ENCODE measurements at places on chromosomes 1 and 21.
A peak's percentile ranks its signal among the peaks of the same experiment; 100 is the strongest.

GRCh38 chr1:153717330-153717729 lies 10.5 kb upstream of the INTS3 start:
- no peak for DNase-seq

- DNase-seq: peak; percentile 75
Observed at GRCh38 chr21:44817914-44818639, at the start of gene SUMO3. Gene SUMO3, minus strand, starts transcription at chr21:44818062. Its CDS starts 94 bp downstream, at chr21:44817968.

DNA sequence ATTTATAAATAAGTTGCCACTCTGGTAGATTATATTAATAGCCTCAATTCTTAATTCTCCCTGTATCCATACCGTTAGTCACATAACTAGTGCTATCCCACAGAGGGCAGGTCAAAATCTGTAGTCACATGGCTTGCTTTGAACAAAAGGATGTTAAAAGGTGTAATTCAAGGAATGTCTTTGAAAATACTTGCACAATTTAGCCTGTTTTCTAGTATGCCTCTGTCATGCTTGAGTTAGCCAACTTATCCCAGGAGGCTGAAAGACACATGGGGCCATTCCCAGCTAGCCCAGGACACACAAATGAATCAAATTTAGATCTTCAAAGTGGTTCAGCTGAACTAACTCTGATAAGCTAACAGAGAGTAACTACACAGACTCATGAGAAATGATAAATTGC lies 758.5 kb upstream of the NEGR1 start:
- no peak for DNase-seq

- DNase-seq: no peak
Observed at GRCh38 chr1:83052865-83053264, 946.1 kb downstream of the TTLL7 start.

DNA sequence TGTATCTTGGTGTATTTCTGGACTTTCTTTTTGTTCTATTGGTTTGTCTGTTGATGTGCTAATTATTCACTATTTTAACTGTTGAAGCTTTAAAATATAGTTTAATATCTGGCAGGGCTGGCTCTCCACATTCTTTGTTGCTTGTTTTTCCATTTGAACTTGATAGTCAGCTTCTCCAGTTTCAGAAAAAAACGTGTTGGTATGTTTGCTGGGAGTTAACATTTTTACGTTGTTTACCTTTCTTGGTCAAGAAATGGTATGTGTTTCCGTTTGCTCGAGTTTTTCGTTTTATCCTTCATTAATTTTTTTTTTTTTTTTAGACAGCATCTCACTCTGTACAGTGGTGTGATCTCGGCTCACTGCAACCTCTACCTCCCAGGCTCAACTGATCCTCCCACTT lies 16.9 kb upstream of the ZBTB40 start:
- DNase-seq: no peak

- peak; percentile 21 for DNase-seq
Observed at GRCh38 chr1:233240829-233241682, 54.5 kb downstream of the PCNX2 start.

DNA sequence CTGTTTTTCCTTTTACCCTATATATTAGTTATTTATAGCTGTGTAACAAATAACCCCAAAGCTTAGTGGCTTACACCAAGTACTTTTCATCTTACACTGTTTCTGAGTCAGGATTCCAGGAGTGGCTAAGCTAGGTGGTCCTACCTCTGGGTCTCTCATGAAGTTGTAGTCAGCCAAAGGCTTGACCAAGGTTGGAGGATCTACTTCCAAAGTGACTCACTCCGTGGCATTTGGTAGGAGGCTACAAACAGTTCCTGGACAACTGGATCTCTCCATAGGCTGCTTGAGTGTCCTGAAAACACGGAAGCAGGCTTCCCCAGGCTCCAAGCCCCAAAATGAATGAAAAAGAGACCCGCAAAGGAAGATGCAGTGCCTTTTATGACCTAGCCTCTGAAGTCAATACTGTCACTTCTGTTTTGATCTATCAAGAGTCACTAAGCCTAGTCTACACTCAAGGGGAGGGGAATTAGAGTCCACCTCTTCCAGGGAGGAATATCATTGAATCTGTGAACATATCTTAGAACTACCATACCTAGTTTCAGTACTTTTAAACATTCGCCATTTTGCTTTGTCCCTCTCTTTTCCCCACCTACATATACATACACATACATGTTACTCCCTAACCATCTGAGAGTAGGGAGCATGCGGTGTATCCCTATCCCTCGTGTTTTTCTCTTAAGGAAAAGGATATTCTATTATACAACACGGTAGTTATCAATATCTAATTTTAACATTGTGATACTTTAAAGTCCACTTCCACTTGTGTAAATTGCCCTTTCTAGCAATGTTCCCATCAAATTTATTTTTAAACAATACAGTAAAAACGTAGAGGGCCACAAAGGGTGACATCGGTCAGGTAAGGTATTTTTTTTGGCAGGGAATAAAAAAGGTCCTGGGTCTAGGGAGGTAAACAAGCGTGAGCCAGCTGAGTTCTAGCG lies 67.2 kb downstream of the SLC35A3 start:
- DNase-seq: no peak

DNA sequence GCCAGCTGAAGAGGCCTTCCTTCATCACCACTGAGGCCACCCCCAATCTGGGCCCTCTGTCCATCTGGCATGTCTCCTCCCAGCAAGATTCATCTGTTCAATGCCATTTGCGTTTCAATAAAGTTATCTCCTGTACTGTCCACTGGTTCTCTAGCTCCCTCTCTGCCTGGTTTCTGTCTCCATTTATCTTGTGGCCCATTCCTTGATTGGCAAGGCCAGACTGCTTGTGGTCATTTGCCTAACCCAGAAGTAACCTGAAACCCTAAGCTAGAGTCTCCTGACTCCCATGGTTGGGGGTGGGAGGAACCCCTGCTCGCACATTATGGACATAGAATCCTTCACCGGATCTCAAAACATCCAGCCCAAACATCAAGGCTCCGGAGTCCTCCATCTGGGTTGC lies 2.1 kb upstream of the IPO9 start:
- DNase-seq: no peak

DNA sequence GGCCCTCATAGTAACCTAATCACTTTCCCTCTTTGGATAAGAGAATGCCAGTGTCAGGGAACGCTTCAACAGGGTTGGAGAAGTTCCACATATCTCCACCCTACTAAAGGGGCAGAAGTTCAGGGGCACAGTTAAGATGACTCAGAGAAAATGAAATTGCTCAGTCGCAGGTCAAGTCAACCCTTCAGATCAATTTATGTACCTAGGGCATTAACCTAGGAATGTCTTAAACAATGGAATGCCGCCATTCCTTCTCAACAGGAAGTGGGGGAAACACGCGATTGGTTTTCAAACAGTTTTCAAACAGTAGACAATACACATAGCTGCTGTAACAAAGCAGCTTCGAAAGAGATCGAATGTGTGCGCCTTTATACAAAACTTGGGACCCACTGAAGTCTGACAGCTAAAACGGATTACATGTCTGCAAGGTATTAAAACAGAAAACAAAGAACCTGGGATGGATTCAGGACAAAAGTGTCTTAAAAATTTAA lies 897 bp downstream of the SLC25A24 start:
- no peak for DNase-seq

GRCh38 chr1:171139890-171140289 lies 45.2 kb upstream of the FMO2 start:
- DNase-seq: no peak

GRCh38 chr1:2468041-2468472 lies 8.0 kb upstream of the PLCH2 start:
- DNase-seq: peak; percentile 30

- no peak for DNase-seq
Observed at GRCh38 chr1:2845869-2846268, 44.4 kb upstream of the TTC34 start.

DNA sequence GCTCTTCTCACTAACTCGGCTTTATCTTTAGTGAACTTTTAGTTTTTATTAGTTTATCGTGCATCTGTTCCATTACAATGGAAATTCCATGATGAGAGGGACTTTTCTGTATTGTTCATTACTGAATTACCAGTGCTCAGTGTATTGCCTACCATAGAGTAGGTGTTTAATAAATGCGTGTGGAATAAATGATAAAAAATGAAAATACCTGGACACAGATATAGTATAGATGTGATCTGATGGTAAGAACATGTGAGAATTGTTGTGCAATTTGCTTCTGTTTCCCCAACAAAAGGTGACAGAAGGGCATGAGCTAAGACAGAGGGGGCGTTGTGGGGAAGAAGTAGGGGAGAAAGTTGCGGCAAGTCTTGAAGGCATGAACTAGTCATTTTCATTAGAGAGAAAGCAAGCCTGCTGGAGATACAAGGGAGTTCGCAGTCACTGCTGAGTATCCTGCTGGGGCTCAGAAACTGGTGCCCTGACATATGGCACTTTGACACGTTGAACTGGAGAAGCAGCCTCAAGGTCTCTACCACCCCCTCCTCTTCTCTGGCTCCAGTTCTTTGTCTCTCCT lies 5.6 kb upstream of the COG2 start:
- no peak for DNase-seq

DNA sequence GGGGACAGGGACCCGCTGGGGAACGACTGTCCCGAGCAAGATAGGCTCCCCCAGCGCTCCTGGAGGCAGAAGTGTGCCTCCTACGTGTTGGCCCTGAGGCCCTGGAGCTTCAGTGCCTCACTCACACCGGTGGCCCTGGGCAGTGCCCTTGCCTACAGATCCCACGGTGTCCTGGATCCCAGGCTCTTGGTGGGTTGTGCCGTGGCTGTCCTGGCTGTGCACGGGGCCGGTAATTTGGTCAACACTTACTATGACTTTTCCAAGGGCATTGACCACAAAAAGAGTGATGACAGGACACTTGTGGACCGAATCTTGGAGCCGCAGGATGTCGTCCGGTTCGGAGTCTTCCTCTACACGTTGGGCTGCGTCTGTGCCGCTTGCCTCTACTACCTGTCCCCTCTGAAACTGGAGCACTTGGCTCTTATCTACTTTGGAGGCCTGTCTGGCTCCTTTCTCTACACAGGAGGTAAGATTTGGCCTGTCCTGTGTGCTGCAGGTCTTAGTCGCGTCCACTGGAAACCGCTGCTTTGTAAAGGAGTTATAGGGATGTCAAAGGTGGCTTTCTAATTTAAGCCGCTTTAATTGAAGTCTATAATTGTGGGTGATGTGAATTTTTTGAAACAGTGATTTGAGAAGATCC lies 717 bp downstream of the UBIAD1 start:
- DNase-seq: no peak

GRCh38 chr1:64569411-64569810 lies 99.5 kb downstream of the CACHD1 start:
- DNase-seq: no peak

- no peak for DNase-seq
Observed at GRCh38 chr1:9861360-9861759, 37.6 kb upstream of the CLSTN1 start.

GRCh38 chr1:67188137-67188536 lies 21.9 kb downstream of the IL23R start:
- no peak for DNase-seq

DNA sequence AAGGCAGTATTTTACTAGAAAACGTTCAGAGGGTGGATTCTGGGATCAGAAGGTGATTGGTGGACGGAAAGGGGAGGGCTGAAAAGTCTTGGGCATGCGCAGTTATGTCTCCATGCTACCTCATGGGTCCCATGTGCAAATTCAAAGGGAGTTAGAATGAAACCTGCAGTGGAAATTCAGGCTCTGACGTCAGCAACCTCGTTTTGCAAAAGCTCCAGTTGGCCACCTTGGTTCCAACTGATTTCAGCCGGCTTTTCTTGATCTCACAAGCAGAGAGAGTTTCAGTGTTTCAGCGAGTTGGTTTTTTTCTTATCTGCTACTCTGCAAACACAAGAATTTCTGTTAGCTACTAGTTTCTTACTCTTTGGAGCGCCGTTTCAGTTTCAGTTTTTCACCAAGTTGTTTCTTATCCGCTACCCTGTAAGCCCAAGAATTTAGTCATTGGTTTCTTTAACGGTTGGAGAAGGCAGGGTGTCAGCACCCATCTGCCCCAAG lies 69.8 kb upstream of the PGBD5 start:
- DNase-seq: peak; percentile 4

DNA sequence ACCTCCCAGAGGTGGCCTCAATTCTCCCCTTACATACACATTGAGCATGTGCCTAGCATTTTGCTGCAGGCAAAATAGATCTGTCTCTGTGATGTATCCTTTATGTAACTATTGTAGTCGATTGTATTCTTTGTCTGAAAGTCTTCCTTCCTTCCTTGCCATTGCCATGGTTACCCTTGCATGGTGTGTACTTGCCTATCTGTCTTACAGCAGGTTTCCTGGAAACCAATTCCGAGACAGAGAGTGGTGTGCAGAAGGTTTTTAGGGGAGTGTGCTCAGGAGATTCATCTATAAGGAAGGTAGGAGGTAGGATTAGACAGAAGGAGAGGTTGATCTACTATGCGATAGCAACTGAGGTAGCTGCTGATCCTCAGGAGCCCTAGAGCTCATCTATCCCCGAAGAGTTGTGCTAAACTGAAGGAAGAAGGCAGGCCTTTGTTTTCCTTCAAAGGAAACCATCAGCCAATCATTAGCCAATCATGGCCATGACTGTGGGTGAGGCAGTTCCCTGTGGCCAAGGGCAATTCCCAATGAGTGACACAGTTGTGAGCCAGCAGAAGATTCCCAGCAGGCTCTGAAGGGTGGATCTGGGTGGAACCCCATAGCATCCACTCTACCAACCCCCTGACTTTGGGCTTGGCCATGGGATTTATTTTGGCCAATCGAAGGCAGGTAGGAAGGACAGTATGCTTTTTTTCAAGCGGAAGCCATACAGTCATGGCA lies 15.0 kb downstream of the CITED4 start:
- no peak for DNase-seq

- DNase-seq: no peak
Observed at GRCh38 chr1:3940081-3940753, 40.1 kb upstream of the C1orf174 start.

- no peak for DNase-seq
Observed at GRCh38 chr1:232423591-232423990, 206.3 kb downstream of the SIPA1L2 start.

Measured in T-helper 2 cell (primary cell).